ENCODE measurements at places on chromosomes 16 and 17.

- no peak for DNase-seq
Measured at GRCh38 chr16:88602091-88602490, 31.9 kb downstream of the ZC3H18 start.

GRCh38 chr16:61569028-61569427, 467.2 kb downstream of the CDH8 start:
- DNase-seq = no peak

DNA sequence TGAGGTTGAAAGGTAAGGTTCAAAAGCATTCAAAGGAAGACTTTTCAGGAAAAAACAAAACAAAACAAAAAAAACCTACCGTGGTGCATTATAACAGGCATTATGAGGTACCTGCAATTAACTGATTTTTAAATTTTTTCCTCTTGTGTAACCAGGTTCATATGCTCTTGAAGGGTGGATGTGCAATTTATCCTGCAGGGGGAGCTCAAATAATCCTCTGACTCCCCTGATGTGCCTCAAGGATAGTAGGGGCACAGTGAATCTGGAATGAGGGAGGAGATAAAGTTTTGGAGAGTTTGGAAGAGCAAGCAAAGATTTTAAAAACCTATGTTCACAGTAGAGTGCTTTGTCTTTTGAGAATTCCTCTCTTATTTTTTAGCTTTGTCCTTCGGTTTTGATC, 1349.4 kb downstream of the CDH8 start:
- DNase-seq = no peak

DNA sequence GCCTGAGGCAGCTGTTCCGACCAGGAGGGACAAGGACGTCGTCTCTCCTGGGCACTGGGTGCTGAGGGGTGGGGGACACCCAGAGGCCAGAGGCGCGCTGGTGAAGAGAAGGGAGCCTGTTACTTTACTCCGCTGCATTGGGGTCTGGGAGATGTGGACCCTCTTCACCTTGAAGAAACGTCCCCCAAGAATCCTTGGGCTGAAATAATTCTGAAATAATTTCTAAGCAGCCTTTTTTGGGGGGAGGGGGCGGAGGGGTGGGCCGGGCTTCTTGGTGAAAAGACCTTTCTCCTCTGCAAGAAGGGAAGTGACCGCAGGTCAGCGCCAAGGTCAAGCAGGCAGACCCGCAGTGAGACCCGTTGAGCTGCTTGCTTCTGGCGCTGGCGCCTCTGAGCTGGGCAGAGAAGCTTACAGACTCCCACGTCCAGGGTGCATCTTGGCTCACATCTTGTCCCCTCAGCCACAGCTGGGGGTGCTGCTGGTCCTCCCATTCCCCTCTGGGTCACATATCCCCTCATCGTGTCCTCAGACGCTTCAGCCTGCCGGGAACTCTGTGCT, 1.1 kb downstream of the SYT17 start:
- no peak for DNase-seq

GRCh38 chr16:68090130-68090529, 5.0 kb downstream of the NFATC3 start:
- no peak for DNase-seq

DNA sequence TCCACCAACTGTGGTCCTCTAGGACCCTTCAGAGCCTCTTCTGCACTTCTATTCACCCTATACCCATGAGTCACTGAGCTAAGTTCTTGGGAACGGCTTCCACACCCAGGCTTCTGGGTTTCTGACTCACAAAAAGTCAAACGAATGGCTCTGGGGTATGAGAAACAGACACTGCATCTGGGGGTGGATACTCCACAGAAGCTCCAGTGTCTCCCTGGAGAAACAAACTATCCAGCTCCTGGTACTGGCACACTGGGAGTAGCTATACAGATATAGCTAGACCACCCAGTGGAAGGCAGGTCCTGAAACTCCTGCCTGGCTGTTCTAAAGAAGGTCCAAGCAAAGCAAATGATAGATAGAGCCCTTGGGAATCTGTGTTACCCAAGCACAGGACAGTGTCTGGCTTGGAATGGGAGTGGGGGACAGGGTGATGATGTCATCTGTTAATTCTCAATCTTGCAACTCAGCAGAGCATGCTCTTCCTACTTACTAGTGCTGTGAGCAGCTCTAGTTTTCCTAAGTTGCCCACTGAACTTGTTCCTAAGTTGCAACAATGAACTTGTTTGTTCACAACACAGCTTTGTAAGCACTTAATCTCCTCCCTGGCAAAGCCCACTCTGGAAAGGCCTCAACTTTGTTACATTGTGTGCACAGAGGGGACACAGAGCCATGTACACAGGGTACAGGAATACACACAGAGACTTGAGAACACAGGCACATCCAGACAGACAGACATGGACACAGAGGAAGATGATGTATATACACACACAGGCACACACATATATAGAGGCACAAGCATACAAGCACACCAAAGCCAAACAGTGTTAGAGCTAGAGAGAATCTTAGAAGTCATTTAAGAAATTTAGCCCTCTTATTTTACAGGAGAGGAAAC, 6.7 kb downstream of the MMP28 start:
- DNase-seq = no peak

DNA sequence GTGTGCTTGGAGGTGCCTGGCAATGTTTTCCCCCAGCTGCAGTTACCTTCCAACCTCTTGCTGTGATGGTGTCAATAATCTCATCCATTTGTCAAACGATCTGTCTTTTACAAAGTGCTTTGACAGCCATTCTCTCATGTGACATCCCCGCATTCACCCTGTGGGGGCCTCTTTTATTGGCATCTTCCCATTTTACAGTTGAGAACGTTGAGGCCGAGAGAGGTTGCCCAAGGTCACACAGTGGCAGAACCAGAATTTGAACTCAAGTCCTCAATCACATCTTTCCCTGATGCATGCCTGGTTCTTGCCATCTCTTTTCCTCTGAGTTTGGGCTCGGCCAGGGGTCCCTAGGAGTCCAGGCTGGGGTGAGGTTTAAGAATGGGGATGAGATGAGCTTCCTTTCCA, 1.5 kb downstream of the TAOK2 start:
- no peak for DNase-seq
